Adipocyte (in vitro differentiated cells): ENCODE measurements at places on chromosomes 1 and 21.
A peak's percentile ranks its signal among the peaks of the same experiment; 100 is the strongest.

GRCh38 chr1:101284021-101284420, 47.2 kb downstream of the S1PR1 start:
- DNase-seq, result no peak

DNA sequence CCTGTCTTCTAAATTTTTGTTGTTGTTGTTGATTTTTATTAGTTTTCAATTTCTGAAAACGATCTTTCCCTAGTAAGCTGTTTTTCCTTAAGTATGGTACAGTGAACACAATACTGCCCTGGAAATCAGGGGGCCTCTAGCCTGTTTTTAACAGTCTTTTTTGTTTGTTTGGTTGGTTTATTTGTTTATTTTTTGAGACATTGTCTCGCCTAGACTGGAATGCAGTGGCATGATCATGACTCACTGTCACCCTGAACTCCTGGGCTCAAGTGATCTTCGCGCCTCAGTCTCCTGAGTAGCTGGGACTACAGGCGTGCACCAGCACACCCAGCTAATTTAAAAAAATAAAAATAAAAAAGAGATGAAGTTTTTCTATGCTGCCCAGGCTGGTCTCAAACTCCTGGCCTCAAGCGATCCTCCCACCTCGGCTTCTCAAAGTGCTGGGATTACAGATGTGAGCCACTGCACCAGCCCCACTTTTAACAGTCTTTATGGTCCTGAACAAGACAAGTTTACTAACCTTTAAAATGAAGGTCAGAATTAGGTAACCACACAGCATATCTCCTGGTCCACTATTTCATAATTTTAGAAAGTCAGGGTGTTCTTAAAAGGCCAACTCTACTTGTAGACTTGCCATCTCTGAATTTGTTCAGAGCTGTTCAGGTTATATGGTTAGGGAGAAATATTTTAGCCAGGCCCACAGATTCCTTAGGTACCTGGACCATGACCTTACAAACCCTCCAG, 35.4 kb downstream of the TBCE start:
- peak; percentile 24 for DNase-seq

DNA sequence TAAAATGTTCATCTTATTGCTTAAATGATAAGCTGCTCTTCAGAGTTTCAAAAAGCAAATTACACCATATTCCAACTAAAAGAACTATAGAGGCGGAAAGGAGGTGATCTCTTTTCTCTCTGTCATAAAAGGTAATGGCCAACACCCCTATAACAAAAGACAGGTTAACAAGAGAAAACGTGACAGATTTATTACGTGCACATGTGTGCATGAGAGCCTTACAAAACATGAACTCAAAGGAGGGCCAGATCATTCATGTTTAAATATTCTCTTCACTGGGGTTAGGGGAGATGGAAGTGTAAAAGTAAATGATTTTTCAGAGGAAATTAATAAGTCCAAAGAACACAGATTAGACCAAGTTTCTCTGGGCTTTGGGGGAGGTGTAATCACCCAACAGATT, 26.5 kb upstream of the FMO2 start:
- no peak for DNase-seq

DNA sequence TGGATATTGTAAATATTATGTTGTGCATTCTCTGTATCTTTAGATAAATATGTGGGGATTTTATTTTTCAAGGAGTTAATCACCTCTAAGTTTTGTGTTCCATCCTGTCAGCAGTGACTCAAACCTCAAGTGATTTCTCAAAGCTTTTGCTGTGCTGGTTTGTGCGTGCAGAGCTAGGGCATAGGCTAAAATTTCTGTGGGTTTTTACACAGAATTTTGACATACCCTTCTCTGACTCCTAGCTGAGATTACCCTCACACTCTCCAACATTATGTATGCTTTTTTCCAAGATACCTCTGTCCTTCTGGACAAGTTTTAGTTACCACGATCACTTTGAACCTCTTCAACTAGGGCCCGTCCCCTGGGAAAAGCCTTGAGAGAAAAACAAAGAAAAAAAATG, 384.9 kb downstream of the NCAM2 start:
- DNase-seq, result no peak
